Effector CD4-positive, alpha-beta T cell (primary cell): ENCODE measurements at places on chromosomes 11 and 22.

- DNase-seq = no peak
Measured at GRCh38 chr11:133403900-133404299, 128.4 kb downstream of the OPCML start.

DNA sequence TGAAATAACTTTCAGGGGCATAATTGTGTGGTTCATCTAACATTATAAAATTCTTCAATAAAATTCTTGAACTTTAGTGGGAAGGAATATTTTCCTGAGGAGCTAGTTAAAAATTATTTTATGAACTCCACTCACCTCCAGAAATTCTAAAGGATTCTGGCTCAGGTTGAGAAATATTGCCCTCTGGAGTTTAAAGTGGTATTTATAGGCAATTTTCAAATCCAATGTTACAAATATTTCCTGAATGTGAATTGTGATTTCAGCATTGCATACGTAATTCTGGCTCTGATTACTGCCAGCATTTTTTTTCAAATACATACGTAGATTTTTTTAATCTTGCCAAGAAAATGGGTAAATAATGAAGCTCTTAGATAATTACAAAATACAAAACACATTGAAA is 598.2 kb upstream of the ANO3 start:
- no peak for DNase-seq

- no peak for DNase-seq
Measured at GRCh38 chr11:41970681-41971080, 511.2 kb upstream of the LRRC4C start.

GRCh38 chr22:24379536-24379935 is 47.9 kb upstream of the ADORA2A start:
- no peak for DNase-seq

GRCh38 chr11:69538854-69539253 is 57.4 kb downstream of the LINC01488 start:
- no peak for DNase-seq

- no peak for DNase-seq
Measured at GRCh38 chr22:45704648-45705047, 33.0 kb downstream of the ATXN10 start.

- DNase-seq = no peak
Measured at GRCh38 chr22:50436015-50436830, 38.6 kb downstream of the SBF1 start.

DNA sequence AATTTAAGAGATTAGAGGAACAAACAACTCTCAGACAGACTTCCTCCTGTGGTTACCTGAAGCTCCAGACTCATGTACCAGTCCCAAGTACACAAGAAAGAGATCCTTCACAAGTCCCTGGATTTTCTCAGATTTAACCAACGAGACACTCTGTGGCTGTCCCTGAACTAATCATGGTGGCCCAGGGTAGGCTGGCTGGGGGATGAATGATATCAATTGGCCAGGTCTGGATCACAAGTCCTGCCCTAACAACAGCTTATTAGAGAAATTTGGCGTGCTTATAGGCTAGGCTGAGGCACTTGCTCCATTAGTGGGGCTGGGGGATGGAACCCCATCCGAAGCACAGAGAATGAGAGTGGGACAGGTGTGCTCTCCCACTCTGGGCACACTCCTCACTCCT is 22.1 kb downstream of the HEPHL1 start:
- no peak for DNase-seq

GRCh38 chr11:95149651-95150364 is 60.2 kb downstream of the ENDOD1 start:
- DNase-seq = no peak

DNA sequence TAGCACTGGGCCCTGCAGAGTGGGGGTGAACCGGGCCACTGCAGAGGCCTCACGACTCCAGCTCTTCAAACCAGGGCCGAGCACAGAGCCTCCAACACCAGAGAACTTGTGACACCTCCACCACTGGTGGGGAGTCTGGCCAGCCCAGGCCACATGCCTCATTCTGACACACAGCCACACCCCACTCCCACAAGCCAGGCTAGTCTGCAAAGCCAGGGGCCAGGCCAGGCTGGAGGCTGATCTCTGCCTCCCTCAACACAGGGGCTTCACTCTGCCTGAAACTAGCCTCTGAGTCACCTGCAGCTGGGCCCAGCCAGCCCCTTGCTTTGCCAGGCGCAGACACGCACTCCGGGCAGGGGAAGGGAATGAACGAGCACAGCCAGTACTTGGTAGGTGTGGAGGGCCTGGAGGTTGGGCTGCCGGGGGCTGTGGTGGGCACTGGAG is 102.9 kb downstream of the MED15 start:
- no peak for DNase-seq

DNA sequence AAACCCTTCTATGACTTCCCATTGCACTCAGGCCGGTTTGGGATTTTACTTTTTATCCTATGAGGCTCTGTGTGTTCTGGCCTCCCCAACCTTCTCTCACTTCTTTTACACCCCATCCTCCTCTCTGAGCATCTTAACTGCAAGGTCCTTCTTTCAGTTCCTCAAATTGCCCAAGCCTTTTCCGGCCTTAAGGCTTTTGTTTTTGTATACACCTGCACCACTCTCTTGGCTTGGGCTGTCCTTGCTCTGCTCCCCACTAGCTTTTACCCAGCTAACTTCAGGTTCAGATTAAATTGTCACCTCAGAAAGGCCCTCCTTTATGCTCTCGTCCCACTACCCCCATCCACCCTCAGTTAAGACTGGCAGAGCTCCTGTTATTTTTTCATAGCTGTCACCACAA is 55.5 kb downstream of the FAM83F start:
- DNase-seq = no peak

DNA sequence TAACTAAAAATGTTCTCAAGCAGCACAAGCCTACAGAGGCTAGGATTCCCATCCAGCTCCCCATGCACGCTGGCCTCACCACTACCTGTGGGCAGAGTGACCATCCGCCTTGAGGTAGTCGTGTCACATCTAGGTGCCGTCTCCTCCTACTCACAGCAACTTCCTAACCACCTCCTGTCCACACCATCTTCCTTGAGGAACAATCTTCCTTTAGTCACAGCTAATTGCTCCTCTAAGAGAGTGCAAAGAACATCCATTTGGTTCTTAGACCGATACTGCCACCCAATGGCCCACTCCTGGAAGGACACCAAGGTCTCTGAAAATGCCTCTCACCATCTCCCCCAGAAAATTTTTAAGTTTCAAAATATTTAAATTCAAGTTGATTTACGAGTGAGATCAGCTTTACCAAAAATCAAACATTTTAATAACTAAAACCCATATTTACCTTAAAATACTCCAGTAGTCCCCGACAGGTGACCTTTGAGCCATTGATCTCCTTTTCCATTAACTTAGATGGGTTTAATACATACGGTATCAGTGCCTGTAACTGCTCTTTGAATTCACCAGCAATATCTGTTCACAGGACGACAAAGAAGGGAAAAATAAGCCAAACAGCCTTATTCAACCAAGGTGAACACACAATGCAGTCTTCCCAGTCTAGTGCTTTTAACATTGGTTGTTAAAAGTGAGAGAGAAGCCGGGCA is 21.7 kb upstream of the PLAAT3 start:
- DNase-seq = peak; percentile 62

- DNase-seq = no peak
Measured at GRCh38 chr11:30758946-30759504, 172.9 kb upstream of the MPPED2 start.

DNA sequence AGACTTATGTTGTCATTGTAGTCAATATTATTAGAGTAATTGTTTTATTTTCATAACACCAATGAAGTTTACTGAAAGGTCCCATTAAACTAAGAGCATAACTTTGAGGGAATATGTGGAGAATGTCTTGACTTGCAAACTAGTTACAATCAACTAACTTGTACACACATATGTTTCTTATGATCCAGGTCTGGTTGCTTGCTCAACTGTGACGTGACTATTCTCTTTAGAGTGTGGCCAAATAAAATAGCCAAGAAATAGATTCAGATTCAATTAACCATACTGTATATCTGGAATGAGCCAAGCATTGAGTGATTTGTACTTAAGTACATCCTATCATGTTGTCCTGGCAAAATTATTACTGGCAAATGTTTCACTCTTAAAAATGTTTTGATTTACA is 101.7 kb downstream of the METTL15 start:
- DNase-seq = no peak

DNA sequence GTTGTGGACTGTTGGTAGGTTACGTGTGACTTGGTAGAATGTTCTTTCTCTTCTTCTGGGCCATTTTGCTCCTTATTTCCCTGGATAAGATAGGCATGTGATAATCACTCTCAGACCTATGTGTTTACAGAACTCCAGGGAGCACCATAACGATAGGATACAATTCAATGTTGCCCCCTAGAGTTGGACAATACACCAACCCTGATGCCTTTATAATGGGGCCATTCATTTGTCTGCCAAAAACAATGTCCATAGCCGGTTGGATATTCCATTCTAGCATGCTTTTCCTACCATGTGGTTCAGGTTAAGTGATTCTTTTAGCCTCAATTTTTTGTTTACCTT is 60.5 kb downstream of the APIP start:
- no peak for DNase-seq

DNA sequence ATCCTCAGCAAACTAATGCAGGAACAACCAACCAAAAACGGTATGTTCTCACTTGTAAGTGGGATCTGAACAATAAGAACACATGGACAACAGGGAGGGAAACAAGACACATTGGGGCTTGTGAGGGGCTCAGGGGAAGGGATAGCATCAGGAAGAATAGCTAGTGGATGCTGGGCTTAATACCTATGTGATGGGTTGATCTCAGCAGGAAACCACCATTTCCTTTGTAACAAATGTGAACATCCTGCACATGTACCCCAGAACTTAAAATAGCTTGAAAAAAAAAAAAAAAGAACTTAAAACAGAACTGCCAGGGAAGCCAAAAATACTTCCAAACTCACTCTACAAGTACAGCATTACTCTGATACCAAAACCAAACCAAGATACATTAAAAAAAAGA is 33.8 kb downstream of the CASP4 start:
- DNase-seq = no peak

DNA sequence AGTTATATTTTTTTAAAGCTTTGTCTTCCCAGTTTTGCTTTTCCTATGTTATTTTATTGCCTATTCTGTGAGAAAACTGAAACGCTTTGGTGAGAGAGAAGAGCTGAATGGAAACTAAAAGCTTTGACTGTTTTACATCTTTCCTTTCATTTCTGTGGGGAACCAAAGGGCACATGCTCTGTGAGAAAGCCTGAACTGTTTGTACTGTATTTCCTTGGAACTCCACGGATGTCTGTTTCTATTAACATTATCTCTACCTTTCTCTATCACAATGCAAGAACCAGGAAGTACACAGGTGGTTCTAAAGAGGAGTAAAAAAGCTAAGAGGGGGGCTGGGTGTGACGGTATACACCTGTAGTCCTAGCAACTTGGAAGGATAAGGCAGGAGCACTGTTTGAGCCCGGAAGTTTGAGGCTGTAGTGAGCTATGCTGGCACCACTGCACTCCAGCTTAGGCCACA is 43.8 kb downstream of the CELF1 start:
- DNase-seq = no peak
